Putamen (tissue), 1 donor: ENCODE measurements at places on chromosomes 13 and 19.

DNA sequence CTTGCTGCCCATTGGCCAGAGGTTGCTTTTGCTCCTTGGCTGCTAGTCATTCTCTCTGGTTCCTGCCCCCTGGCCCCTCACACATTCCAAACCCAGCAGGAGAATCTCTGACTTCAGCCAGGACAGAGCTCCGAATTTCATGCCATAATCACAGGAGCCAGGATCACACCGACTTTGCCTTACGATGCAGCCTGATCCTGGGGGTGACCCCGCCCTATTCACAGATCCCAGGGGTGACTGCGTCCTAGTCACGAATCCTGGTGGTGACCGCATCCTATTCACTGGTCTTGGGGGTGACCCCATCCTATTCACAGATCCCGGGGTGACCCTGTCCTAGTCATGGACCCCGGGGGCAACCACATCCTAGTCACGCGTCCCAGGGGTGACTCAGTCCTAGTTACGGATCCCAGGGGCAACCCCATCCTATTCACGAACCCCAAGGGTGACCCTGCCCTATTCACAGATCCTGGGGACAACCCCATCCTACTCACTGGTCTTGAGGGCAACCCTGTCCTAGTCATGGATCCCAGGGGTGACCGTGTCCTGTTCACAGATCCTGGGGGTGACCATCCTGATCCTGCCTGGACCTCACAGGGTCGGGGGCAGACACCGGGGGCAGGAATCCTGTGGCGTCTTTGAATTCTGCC, 7.4 kb upstream of the TEX29 start:
- no peak for DNase-seq

GRCh38 chr19:8585894-8586750, 8.9 kb upstream of the MYO1F start:
- DNase-seq = no peak

DNA sequence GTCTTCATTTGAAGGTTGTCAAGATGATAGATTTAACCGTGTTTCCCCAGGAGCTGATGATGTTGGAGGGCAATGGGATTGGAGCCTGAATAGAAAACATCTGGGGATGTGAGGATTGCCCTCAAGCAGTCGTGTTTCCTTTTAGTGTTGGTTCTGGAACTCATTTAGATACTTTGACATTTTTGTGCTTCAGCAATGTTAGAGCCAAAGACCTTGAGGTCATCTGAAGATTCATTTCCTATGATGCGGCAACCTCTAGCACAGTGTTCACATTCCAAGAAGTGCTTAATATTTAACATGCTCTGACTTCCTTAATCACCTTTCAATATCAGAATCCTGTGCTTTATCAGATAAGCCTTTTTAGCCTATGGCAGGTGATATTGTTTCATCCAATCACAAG, 82.7 kb downstream of the SLC10A2 start:
- no peak for DNase-seq

GRCh38 chr19:21587117-21587461, 81.7 kb downstream of the ZNF429 start:
- DNase-seq = no peak

GRCh38 chr13:32735859-32736258, 149.6 kb downstream of the PDS5B start:
- DNase-seq = no peak

- no peak for DNase-seq
Observed at GRCh38 chr19:10228393-10228792, 2.7 kb downstream of the S1PR2 start.
